ENCODE measurements at places on chromosomes 12 and 14.

DNA sequence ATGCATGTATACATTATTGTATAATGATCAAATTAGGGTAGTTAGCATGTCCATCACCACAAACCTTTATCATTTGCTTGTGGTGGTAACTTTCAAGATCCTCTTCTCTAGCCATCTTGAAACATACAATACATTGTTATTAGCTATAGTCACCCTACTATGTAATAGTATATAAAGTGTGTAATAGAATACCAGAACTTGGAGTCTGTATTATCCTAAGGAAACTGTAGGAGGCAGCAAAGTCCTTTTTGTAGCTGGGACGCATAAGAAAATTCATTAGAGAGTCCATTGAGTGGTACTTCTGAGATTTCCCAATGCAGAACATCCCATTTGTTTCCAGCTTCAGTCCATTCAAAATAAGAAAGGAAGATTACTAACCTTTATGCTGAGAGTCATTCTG lies 325.9 kb upstream of the LRFN5 start:
- DNase-seq = no peak

DNA sequence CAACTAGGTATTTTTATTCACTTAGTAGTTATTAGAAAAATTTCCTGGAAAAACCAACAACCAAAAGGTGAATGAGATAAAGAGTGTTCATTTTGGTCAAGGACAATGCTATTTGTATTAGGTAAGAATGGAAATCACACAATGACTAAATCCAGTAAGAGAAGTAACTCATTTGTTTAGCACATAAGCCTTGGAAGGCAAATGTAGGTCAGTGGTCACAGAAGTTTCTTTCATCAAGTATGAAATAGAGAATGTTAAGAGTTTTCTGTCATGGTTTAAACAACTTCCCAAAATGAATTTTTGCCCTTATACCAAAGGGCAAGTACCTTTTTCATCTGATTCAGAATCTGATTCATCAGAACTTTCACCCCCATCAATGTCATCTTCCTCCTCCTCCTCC lies 101.7 kb downstream of the KIF21A start:
- no peak for DNase-seq

DNA sequence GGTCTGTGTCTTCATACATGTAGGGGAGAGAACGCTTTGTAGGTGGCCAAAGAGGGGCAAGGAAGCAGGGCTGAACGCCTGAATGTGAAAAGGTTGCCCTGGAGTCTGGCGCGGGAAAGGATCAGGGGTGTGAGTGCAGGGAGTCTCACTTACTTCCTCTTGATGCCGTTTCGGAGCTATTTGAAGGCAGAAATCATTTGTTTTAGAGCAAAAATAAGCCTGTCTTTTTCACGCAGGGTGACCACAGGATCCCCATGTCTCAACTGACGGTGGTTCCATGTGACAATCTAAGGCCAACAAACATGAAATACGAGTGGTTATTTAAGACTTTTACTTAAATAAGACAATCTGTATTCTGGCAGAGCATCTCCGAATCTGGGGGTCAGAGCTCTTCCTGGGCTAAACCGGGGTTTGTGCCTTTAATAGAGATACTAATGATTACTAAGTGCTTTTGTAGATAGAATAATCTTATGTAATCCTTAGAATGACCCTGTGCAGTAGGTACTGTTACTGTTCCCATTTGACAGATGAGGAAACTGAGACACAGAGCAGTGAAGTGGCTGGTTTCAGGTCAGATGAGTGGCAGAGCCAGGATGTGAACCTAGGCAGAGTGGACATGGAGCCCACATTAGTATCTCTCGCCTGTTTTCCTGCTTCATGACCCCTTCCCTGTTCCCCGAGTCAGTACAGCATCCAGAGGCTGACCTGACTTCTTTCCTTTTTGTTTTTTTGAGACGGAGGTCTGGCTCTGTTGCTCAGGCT lies 1.9 kb downstream of the BRI3BP start:
- DNase-seq = no peak

DNA sequence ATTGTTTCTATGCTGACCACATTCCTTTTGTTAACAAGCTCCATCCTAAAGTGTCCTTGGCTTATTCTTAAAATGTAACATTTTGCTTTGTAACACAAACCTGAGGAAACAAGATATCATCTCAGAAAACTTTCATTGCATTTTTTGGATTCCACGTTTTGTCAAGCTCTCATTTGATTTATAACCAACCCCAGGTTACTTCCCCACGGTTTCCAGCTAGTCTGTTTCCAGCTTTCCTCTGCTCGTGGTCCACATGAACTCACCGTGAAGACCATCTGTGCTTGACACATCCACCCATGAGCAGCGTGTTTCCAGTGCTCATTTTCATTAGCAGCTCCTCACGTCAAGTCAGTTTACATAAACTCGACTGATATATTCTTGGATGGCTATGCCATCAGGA lies 6.4 kb upstream of the NKX2-8 start:
- no peak for DNase-seq

- peak; percentile 4 for DNase-seq
These were observed 536 bp upstream of the DAAM1 start for GRCh38 chr14:59187802-59188460.

GRCh38 chr14:63039866-63040265 lies 5.4 kb downstream of the KCNH5 start:
- DNase-seq = peak; percentile 25

GRCh38 chr12:111006621-111007020 lies 86.2 kb upstream of the MYL2 start:
- no peak for DNase-seq

GRCh38 chr14:75339059-75339458 lies 60.4 kb downstream of the FOS start:
- no peak for DNase-seq

- DNase-seq = no peak
These were observed 33.1 kb downstream of the NPC2 start for GRCh38 chr14:74459976-74460375.

GRCh38 chr12:40152783-40153383 lies 47.0 kb upstream of the SLC2A13 start:
- DNase-seq = no peak

- DNase-seq = no peak
These were observed 4.4 kb downstream of the LGALS3 start for GRCh38 chr14:55133416-55133815.

- no peak for DNase-seq
These were observed 15.4 kb downstream of the LLPH start for GRCh38 chr12:66115071-66115600.

GRCh38 chr12:107319533-107320032 lies 226.2 kb upstream of the CRY1 start:
- DNase-seq = no peak

DNA sequence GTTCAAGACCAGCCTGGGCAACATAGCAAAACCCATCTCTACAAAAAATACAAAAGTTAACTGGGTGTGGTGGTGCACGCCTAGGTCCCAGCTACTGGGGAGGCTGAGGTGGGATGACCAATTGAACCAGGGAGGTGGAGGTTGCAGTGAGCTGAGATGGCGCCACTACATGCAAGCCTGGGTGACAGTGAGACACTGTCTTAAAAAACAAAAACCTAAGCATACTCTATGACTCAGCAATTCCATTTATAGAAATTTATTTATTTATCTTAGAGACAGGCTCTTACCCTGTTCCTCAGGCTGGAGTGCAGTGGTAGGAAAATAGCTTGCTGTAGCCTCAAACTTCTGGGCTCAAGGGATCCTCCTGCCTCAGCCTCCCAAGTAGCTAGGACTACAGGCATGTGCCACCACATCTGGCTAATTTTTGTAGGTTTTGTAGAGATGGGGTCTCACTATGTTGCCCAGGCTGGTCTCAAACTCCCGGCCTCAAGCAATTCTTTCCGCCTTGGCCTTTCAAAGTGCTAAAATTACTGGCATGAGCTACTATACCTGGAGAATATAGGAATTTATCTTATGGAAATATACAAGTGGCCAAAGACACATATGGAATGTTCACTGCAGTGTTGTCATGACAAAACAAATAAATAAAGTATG lies 43.3 kb downstream of the NCKAP5L start:
- no peak for DNase-seq

DNA sequence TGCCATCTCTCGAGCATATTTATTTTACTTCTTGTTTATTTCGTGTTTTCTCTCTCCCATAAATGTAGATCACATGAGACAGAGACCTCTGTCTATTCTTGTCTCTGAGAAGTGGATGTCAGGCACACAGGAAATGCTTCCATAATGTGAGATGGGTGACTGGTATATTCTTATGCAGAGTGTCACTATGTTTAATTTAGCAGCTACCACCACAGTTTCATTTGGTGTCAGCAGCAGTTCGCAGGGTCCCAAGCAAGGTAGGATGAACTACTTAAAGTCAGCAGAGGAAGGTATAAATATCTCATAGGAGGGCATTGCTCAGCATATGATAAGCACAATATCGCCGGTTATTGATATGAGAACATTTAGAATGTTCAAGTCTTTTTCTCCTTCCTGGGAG lies 180.9 kb upstream of the CNTN1 start:
- no peak for DNase-seq

DNA sequence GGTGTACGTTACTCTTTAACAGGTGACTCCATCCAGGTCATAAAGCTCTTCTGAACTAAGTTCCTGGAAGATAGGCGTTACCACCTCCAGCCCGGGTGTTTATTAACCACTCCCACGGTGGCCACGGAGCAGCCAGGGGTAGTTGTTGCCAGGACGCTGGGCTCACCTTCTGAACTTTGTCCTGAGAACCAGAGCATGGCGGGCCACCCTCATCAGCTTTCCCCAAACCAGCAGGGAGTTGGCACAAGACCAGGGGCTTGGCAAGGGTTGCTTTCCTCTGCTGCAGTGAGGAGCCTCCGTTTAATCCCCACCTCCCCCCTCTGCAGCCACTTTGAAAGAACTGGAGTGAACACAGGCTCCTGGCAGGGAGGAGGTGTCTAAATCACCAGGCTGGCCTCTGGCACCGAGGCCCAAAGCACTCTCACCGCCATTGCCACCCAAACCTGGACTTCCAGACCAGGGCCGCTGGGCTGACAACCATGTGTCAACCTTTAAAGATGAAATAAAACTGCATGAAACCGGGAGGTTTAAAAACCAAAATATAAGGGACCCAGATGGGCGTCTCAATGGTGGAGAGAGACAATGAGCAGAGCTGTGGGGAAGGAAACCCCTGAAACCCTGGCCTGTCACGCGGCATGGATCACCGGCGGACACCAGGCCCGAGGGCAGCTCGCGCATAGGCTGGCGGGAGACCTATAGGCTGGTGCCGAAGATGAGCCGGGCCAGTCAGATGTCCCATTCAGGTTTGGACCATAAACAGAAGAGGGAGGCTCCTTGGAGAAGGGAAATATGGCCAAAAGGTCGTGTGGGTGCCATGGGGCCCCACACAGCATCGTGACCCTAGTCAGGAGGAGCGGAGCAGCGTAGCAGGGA lies 30.9 kb upstream of the TDRD9 start:
- DNase-seq = no peak

- no peak for DNase-seq
These were observed 177.9 kb upstream of the NUDT4 start for GRCh38 chr12:93199831-93200236.

- DNase-seq = no peak
These were observed 273.4 kb downstream of the FOXN3 start for GRCh38 chr14:89143595-89143994.

DNA sequence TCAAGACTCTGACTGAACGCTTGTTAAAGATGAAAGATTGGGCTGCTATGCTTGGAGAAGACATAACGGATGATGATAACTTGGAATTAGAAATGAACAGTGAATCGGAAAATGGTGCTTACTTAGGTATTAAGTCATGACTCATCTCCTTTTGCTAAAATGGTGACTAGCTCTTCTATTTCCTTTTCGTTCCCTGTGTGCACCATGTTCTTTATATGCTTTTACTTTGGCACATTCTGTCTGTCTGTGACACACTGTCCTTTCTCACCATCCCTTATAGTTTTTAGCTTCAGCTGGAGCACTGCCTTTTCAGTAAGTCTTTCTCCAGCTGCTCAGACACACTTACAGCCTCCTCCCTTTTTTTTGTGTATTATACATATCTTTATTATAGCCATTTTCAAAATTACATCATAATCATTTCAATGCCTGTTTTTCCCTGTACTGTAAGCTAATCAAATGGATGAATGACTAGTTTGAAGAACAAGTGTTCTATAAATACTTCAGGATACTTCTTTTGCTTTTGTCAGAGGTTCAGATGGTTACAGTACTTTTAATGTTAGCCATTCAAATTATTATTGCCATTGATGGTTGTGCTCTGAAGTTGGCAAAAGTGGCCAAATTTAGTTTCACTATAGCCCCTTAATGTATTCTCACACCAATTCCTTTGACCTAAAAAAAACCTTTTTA lies 68.6 kb downstream of the MIA2 start:
- no peak for DNase-seq

DNA sequence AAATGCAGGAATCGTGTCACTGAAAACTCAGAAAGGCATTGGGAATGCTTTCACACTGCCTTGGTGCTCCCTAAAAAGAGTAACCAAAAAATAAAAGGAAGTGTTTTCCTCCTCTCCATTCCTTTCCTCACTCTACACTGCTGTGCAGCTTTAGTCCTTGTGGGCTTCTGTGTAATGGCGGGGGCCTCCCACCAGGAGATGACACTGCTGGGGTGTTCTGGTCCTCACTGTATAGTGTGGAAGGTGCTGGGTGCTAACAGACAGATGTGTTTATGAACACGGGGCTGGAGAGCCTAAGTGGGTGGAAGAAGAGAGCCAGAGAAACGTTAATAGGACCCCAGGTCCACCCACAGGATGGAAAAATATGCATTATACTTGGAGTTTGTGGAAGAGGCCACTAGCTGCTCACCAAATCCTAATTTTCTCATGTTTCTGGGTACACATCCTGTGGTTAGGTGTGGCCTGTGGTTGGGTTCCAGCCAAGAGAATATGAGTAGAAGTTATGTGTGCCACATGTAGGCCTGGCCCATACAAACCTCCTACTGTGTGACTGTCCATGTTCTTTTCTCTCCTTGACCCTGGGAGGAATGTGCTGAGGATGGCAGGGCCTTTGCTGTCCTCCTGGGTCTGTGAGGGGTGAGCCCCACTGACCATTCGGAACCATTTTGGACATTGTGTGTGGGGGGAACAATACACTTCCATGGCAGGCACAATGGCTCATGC lies 14.0 kb upstream of the C1S start:
- no peak for DNase-seq

GRCh38 chr12:14769466-14769968 lies 33.8 kb downstream of the WBP11 start:
- DNase-seq = no peak

GRCh38 chr14:102445641-102446040 lies 63.9 kb downstream of the ANKRD9 start:
- no peak for DNase-seq
